ENCODE measurements at places on chromosomes 16 and 17.

DNA sequence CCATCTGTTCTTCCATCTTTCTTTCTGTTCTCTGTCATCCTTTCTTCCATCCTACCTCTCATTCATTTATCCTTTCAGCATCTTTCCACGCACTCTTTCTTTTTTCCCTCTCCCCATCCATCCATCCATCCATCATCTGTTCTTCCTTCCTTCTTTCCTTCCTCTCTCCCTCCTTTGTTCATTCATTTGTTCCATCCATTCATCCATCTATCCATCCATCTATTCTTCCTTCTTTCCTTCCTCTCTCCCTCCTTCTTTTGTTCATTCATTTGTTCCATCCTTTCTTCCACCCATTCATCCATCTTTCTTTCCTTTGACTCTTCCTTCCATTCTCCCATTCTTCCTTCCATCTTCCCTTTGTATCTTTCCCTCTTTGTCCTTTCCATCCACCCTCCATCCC is 39.2 kb downstream of the ARHGAP23 start:
- no peak for DNase-seq

GRCh38 chr17:4658478-4659305 is 17.2 kb upstream of the ALOX15 start:
- peak; percentile 36 for DNase-seq

DNA sequence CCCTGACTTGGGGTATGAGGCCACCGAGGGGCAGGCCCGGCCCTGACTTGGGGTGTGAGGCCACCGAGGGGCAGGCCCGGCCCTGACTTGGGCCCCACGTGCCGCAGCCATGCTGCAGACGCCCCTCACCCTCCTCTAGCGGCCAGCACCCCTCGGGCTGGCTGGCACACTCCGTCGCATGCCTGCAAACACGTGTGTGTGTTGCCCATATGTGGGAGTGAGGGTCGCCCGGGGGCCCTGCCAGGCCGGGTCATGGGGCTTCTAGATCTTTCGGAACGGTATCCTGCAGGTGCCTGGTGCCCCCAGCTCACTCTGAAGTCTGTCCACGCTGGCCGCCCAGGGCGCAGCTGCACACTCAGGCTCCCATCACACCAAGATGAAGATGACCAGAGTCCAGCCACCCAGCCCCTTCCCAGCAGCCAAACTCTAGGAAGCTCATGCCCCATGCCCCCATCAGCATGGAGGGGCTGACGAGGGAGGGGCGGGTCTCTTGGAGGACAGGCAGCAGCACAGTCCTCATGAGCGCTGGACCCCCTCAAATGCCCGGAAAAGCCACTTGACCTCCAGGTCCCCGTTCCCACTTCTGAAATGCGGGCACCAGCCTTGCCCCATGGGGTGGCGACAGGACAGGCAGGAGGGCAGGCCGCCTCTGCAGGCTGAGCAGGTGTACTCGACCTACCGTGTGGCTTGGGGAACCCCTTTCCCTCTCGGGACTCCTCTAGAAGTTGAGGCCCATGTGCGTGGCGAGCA is 33.8 kb downstream of the CTU2 start:
- DNase-seq = no peak

GRCh38 chr17:43845766-43846165 is 1.2 kb upstream of the CD300LG start:
- DNase-seq = no peak

DNA sequence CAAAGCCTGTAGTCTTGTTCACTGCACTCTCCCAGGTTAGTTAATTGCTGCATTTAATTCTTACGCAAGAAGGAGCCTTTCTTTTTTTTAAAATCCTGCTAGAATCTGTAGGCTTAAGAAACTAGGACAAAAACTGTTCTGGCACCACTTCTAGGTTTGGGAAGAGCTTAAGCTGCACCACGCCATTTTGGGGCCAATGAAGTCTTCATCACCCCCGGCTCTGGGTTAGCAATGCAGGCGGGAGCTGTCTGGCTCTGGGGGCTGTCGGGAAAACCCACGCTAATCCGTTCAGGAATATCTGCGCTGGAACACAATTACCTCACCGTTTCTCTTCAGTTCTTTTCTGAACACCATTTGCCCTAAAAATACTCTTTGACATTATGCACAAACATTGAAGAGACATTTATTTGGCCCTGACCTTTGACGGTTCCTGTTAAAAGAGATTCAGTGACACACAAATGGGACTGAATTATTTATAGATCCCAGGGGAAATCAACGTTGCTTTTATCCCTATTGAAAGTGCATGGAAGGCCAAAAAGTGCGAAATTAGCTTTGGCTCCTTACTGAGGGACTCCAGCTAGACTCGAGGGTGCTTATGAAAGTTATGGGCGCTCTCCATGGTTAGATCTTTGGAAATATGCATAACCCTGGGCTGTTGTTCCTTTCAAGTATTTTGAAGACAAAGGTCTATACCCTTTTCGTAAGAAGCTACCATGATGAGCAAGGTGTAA is 249.2 kb downstream of the HAPSTR1 start:
- no peak for DNase-seq

DNA sequence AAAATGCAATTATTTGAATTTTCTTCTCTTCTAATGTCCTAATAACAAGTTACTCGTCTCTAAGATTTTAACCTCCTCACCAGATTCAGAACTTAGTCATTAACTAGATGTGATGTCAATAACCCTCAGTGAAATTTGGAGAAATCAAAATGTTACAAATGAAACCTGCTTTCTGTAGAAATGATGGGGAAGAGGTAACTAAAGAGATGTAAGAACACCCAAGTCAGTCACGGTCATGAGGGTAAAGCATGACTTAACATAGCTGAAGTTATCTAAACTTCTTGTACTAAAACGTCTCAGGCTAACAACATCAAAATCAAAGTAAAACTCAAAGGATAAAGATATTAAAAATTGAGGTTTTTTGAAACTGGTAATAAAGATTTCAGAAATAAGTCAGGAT is 9.7 kb downstream of the RNFT1 start:
- no peak for DNase-seq

GRCh38 chr17:55057184-55057583 is 88.6 kb downstream of the STXBP4 start:
- DNase-seq = no peak

- DNase-seq = no peak
These were observed 99.9 kb upstream of the CCL2 start for GRCh38 chr17:34154961-34155730.

GRCh38 chr16:30605158-30605557 is 5.0 kb downstream of the ZNF689 start:
- DNase-seq = no peak

DNA sequence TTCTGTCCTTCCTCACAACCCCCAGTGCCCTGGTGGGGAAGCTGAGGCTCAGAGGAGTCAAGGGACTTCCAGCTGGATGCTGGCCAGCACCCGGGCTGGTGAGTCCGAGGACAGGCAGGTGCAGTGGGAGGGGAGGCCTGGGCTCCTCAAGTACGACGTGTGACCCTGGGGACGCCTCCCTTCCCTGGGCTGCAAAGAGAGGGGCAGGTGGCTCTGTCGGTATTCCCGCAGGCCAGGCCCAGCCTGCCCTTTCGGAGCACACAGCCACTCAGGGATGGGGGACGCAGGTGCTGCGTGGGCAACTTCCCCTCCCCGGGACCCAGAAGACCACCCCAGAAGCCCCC is 33.1 kb upstream of the PVALEF start:
- DNase-seq = no peak

- no peak for DNase-seq
These were observed 63.6 kb downstream of the PLCG2 start for GRCh38 chr16:81842564-81843242.

DNA sequence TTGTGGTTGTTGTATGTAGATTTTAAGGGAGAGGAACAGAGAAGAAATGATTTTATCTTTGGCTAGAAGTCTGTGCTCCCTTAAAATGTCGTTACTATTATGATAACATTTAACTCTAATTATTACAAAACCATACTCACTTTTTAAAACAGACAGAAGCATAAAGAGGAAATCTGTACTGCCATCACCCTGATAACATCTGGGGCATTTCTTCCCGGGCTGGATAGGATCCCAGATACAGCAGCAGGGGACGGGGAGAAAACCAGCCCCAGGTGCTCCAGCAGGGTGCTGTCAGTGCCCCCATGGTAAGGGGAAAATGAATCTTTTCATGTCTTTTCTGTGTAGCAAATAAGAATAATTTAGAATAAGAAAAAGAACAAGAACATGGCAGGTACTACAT is 139.4 kb upstream of the IRX6 start:
- no peak for DNase-seq

DNA sequence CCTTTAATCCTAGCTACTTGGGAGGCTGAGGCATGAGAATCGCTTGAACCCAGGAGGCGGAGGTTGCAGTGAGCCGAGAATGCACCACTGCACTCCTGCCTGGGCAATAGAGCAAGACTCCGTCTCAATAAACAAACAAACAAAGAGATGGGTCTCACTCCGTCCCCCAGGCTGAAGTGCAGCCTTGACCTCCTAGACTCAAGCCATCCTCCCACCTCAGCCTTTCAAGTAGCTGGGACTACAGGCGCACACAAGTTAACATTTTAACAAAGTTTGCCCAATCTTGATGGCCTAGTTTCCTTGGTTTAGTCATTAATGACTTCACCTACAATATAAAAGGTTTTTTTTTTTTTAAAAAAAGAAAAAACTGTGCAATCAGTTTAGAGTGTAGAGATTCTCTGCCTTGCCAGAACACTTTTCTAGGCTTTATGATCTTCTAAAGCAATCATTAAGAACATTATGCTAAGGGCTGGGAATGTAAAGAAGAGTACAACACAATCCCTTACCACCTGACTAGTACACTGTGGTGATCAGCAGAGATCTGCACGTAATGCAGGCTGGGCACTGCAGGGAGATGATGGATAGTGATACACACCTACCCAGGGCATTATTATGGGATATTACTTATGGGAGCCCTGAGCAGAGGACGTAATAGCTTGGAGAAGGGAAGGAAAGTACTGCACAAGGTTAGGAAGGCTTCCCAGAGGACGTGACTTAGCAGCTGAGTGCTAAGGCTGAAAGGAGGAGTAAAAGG is 6.9 kb downstream of the GOT2 start:
- DNase-seq = no peak

GRCh38 chr17:4073983-4074830 is 68.6 kb downstream of the ZZEF1 start:
- no peak for DNase-seq

- no peak for DNase-seq
These were observed 969.1 kb upstream of the EEF2KMT start for GRCh38 chr16:6066652-6067051.

DNA sequence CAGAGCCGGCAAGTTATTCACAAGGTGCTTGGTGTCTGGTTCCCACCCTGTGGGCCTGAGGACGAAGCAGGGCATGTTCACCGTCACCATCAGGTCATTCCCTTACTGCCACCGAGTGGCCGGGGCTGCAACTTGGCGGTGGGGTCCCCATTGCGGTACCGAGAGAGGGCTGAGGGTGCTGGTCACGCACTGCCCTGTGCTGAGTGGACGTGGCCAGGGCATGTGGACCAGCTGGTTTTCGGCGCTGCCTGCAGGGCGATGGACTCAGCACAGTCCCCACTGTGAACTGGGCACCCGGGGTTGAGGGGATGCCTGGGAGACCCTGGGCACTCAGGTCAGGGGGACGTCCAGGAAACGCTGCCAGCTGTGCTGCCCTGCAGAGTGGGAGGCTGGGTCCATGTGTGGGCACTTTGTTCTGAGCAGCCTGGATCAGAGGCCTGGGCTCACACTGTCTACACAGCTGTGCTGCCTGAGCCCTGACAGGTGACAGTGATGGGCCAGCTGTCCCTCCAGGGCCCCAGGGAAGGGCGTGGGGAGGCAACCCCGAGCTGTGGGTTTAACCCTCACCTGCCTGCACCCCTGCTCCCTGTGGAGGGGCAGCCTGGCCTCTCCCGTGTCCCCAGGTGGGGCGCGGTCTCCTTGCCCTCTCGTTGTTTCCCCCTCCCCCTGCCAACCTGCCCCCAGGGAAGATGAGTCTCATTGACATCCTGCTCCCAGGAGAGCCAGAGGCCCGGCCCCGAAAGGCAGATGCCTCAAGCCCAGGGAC is 39.3 kb upstream of the GNG13 start:
- DNase-seq = no peak

GRCh38 chr16:54051821-54052220 is 234.8 kb downstream of the IRX3 start:
- no peak for DNase-seq

- peak; percentile 9 for DNase-seq
These were observed 2.3 kb upstream of the CCDC182 start for GRCh38 chr17:57747221-57748017.

DNA sequence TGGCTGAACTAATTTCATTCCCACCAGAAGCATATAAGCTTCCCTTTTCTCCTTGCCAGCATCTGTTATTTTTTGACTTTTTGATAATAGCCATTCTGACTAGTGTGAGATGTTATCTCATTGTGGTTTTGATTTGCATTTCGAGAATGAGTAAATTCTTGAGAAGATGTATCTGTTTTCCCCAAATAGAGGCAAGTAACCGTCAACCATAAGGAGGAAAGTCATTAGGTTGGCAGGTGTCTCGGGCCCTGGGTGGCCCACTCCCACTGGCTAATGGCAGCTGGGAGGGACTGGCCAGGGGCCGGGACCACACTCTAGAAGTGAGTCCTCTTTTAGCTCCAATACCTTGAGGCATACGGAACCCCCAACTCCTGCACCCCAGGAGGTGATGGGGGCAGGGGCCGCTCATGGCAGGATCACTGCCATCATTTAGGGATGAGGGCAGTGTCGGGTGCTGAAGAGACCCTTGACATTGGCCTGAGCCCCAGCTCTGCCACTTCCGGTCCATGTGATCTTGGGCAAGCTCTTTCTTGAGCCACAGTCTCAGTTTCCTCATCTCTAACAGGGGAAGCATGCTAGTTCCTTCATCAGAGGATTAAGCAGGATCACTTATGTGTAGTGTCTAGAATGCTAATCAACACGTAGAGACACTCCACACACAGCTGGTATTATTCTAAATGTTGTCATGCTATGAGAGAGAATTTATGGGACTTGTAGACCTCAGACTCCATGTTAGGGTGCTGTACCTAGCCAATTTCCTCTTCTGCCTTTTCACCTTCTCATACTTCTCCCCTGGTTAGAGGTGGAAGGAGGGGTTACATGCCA is 44.3 kb downstream of the RGS9 start:
- peak; percentile 32 for DNase-seq

- DNase-seq = peak; percentile 38
These were observed 33.4 kb downstream of the CDH13 start for GRCh38 chr16:82660075-82660645.

DNA sequence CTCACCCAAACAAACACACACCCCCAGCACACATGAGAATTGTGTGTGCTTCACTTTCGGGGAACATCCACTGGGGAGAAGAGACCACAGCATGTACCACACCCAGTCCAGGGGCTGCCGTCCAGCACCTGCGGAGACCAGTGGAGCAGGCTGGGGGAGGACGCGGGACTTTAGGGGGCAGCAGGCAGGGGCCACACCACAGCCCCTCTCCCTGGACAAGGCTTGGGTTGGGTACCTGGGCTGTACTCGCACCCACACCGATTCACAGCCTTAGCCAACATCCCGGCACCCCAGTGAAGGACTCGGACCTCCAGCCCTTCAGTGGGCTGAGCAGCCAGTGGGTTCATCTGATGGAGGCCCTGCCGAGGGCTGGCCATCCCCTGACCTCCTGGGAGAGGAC is 63.3 kb downstream of the RBFOX3 start:
- no peak for DNase-seq

Measured in stimulated activated CD4-positive, alpha-beta T cell treated with anti-CD3 and anti-CD28 coated beads, Interleukin-4, amount 100 ng/mL, for 1 hour (primary cell).